ENCODE measurements at places on chromosomes 3 and 15.
A peak's percentile ranks its signal among the peaks of the same experiment; 100 is the strongest.

DNA sequence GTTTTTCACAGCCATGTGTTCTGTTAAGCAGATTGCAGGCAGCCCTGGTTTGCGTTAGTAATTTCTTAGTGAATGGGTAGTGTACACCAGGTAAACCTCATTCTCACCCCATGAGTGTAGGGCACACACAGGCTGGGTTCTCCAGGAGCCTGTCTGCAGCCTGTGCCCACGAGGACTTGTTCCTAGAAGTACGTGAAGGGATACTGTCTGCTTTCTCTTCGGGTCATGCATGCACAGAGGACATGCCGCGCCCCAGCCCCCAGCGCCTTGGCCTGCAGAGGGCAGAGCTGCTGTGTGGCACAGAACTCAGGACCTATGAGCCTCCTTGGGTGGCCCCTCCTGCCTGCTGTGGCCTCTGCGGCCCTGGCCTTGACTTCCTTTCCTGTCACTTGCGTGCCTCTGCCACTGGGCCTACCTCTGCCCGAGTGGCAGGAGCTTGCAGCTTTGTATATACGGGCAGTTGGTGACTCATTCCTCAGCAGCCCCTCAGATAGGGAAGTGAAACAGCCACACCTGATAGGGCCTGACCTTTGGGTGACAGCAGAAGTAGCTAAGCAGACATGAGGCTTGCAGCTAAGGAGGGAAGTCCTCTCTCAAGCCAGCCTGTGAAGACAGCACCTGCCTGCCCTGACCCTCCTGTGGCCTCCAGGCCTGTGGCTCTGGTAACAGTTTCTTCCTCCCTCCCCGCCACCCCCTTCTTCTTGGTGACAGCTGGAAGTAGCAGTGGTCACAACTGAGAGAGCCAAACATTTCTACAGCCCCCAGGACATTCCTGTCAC is 19.5 kb downstream of the PPCDC start:
- peak; percentile 66 for DNase-seq

GRCh38 chr15:77436822-77437221 is 16.1 kb downstream of the HMG20A start:
- no peak for DNase-seq

GRCh38 chr3:195573611-195574496 is 9.9 kb downstream of the APOD start:
- DNase-seq, result no peak

DNA sequence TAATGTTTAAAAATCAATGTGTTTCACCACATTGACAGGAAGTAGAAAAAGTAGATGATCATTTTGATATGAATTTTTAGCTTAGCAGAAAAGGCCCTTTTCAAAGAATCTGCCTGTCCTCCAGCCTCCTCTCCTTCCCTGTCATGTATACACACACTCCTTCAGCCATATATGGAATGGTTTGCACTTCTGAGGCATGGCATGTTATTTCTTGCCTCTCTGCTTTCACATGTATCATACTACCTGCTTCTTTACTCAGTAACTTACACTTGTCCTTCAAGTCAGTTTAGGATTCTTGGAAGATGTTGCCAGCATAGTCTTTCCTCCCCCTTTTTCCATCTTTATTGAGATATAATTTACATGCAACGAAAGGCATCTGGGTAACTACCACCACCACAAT is 79.0 kb downstream of the REC114 start:
- DNase-seq, result no peak

GRCh38 chr3:377158-377561 is 180.6 kb downstream of the CHL1 start:
- no peak for DNase-seq

GRCh38 chr15:51971032-51971374 is 575 bp downstream of the LEO1 start:
- no peak for DNase-seq

DNA sequence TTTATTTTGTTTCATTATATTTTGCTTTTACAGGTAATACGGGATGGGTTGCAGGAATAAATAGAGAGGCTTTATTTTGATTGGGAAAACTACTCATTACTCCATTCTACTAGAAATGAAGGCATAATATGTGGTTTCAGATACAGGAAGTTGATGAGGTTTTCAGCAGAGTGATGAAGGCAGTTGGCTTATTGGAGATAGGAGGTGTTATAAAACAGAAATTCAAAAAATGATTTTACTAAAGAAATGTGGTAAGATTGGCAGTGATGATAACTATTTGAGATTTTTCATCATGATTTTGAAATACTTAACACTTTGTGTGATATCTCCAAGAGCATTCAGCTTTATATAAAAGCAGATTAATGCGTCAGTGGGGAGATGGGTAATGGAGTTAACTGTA is 1445.7 kb upstream of the CADM2 start:
- no peak for DNase-seq

DNA sequence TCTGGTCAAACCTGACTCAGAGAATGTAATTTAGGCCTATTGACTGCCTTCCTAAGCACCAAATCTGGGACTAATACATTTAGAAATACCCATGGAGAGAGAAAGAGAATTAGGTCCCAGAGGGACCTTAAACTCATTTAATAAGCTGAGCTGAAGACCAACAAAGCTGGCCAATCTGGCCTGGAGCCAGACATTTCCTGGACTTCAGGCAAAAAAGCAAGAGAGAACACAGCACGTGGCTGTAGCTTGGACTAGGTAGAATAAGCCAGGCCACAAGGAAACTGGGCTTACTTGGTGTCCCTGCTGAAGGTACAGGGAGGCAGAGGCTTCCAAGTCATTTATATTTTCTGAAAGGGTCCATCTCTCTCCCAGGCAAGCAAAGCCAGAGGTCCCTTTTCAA is 88.1 kb downstream of the RTP4 start:
- no peak for DNase-seq

GRCh38 chr15:39417366-39418134 is 163.3 kb upstream of the THBS1 start:
- no peak for DNase-seq

DNA sequence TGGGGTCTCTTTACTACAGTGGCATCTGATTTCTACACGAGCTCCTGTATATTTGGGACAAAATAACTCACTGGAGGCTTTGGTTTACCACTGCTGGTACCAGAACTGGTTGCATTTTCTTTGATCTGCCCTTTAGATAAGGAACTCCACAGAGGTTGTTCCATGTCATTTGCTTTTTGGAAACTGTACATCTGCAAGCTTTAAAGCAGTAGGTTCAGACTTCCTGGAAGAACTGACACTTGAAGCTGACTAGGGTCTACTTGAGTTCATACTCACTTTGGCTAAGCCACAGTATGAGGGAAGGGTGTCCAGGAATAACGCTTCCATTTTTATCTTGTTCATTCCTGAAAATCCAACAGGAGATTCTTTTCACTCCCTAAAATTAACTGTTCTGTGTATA is 86.4 kb downstream of the WWTR1 start:
- DNase-seq, result no peak

GRCh38 chr15:65926459-65926858 is 57.2 kb downstream of the RAB11A start:
- no peak for DNase-seq

- DNase-seq, result no peak
Measured at GRCh38 chr3:191123946-191124345, 75.1 kb upstream of the OSTN start.

GRCh38 chr15:40747685-40748631 is 7.1 kb downstream of the RMDN3 start:
- no peak for DNase-seq

DNA sequence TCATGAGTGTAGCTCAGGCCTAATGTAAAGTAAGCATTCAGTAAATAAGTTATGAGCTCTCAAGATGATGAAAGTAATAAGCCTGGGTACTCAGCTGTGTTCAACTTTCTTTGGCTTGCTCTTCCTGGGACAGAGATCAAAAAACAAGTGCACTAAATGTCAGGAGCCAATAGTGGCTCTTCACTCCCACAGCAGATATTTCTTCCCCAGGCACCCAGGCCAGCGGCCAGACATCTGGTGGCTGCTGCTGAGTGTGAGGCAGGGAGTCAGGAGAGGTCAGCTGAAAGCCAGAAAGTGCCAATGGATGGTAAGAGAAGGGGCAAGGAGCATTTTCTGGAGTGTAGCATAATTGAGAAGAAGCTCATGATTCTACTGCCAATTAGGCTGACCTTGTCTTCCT is 18.2 kb upstream of the ITGA11 start:
- DNase-seq, result no peak

DNA sequence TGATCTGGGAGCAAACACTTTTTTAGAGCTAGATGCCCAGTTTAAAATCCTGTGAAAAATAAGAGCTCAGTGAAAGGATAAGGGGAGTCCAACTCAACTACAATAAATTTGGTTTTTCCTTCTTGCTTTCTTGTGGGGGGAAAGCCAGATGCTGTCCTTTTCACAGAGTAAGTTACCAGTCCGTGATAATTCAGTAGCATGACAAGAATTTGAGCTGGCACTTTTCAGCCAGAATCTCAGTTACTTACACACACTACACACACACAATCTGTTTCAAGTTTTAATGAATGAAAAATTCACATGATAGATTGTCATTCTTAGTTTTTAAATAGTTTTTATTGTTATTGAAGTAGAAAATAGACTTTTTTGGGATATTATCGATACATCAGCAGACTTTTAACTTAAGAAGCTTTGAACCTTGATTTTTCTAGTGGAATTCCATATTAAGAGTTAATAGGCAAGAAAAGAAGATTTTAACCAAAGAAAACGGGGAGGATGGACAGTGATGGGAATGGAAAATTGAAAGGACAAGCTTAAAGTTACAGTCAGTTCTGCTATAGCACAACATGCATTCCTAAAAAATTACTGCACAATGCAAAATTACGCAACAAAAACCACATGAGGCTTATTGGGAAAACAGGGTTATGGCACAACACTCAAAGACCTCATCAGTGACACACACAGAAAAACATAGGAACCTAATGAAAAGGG is 47.0 kb downstream of the PSMD6 start:
- no peak for DNase-seq

GRCh38 chr3:28940994-28941393 is 339.9 kb upstream of the RBMS3 start:
- no peak for DNase-seq

GRCh38 chr3:47267490-47267824 is 15.1 kb downstream of the KIF9 start:
- no peak for DNase-seq

DNA sequence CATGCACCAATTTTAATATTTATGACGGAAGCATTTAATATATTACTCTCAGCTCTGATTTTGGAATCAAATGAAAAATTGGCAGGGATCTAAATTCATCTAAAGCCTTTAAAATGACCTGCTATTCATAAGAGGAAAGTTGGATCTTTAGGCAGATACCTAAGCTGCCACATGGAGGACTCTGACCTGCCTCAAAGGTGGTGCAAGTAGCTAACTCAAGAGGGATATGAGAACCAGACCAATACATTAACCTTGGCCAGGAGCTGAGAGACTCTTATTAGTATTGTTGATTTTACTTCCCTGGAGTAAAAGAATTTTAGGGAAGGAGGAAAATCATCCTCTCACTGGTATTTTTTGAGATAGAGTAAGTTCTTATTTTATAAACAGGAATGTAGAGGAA is 17.7 kb downstream of the ZNF654 start:
- DNase-seq, result no peak

DNA sequence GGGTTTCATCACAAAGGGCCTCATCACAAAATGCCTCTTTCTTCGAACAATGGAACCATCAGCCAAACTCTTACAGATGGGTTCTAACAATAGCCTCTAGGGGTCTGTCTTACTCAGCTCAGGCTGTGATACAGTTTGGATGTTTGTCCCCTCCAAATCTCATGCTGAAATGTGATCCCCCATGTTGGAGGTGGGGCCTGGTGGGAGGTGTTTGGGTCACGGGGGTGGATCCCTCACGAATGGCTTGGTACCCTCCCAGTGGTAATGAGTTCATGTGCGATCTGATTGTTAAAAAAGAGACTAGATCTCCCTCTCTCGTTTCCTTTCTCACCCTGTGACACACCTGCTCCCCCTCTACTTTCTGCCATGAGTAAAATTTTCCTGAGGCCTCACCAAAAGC is 47.9 kb upstream of the LIPC start:
- no peak for DNase-seq

DNA sequence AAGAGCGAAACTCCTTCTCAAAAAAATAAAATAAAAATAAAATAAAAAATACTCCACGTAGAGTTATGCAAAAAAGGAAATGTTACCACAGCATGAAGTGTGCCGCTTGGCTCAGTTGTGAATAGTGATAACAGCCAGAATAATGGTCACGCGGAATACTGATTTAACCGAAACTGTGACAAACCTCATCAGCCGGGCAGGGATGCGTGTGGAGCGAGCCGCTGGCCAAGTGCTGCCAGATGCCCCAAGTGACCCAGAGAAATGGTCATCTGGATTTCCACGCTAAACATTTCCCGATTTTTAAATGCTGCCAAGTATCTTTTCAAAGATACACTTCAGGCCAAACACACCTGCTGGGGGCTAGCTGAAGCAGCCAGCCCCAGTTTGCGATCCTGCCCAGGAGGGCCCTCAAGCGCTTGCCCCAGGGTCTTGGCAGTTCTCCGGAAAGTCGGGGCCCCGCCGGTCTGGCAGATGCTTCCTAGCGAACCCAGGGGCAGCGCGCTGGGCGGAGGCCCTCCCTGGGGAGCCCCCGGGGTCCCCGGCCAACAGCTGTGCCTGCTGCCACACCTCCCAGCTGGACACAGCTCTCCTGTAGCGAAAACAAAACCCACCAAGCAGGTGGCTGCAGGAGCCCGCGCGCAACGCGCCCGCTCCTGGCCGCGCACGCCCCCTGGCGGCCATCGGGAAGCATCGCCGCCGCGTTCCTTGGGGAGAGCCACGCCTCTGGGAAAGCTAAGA is 35.1 kb downstream of the CMTM6 start:
- peak; percentile 79 for DNase-seq

- DNase-seq, result no peak
Measured at GRCh38 chr15:33031324-33031821, 163.1 kb downstream of the FMN1 start.

DNA sequence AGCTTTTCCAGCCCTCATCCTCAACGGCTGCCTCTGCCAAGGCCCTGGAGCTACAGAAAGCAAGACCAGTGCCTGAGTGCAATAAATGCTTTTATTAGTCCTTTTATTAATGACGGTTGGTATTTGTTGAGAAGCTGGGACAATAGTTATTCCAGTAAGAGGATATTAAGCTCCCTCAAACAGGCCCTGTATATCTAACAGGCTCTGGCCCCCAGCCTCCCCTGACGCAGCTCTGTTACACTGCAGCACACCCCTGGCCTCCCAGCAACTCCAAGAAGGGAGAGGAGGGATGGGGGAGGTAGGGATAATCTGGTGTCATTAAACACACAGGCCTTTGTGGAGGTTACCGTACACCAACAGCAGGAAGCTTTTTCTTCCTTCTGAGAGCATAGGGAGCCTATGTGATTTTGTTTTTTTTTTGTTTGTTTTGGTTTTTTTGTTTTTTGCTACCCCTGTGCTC is 30.8 kb upstream of the MAGEF1 start:
- no peak for DNase-seq

GRCh38 chr15:62059816-62060112 is 483 bp downstream of the VPS13C start:
- DNase-seq, result peak; percentile 58

Measured in liver (tissue), 10 donors.